ENCODE measurements at places on chromosomes 4 and X.
A peak's percentile ranks its signal among the peaks of the same experiment; 100 is the strongest.

DNA sequence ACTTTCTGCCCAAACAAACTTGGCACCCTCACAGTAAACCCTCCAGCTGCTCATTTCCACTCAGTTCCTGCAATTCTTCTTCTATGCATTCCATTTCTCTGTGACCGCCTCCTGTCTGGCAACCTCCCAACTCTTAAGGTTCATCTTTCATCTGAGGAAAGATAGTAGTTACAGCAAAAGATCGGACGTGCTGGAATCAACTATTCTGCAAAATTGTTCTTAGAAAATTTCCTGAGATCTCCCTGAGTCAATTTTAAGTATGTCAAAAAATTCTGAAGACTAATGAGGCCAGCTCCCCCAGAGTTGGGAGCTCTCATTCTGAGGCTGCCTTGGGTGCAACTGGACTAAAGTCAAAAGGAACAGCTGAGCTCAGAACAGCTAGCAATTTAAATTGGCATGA, 1026.0 kb downstream of the ADGRL3 start:
- peak; percentile 11 for DNase-seq

GRCh38 chr4:14184767-14185166, 557.2 kb upstream of the BOD1L1 start:
- no peak for DNase-seq

GRCh38 chr4:151801547-151802516, 41.0 kb upstream of the GATB start:
- peak; percentile 4 for DNase-seq

DNA sequence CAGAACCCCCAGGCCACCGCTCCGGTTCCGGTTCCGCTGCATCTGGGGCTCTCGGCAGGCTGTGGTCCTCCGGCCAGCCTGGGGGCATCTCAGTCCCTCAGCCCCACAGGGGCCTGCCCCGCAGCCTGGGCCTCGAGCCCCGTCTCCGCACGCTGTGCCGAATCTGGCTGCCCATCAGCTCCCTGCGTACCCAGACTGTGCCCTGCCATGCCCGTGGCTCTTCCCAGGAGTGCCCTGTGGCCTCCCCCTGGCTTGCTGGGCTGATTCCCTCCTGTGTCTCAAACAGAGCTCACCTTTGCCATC, 830 bp upstream of the MSANTD1 start:
- no peak for DNase-seq

GRCh38 chr4:33072298-33073089, 2352.3 kb downstream of the PCDH7 start:
- no peak for DNase-seq

GRCh38 chr4:163493643-163494359, 689 bp upstream of the TMA16 start:
- no peak for DNase-seq

DNA sequence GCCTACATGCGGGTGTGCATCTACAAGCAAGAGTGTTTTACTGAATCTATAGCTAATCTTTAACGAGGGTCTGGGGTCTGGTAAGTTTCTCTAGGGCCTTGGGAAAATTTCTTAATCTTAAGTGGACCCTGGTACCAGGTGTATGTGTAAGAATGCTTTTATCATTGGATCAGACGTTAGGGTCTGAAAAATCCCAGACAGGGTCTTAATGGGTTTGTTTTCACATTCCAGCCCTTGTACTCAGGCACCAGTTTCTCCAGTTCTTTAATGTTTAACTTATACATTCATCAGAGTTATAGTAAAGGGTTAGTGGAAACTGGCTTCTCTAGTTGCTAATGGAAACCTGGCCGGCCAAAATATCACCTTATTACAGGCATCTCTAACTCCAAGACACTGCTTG, 11.6 kb downstream of the MAGEB16 start:
- DNase-seq = no peak

DNA sequence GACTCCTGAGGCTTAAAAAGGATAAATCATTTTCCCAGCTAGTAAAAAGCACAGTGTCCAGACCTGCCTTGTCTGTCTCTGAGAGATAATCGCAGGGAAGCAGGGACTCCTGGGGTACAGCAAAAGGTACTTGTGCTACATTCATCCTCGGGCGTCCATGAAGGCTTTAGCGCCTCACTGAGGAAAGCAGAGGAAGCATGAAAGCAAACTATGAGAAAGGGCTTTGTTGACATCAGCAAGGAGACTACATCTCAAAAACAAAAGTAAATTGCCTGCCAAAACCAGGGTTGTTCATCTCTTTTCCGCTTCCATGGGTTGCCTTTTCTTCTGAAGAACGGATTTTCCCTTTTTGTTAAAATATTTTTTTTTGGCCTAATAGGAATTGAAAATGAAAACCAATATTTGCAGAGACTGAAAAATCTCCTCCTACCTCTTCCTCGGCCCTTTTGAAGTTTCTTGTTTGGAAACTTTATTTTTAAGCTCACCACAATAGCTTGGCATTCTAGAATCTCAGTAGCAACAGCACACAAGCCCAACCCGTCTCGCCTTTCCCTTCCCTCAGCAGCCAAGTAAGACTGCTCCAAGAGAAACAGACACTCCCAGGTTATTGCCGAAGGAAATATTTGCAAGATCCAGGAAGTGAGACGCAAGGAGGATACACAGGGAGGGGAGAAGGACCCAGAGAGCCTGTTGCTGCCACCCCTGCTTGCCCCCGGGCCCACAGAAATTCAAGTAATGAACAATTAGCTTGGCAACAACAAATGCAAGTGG, 148.3 kb upstream of the DGKK start:
- no peak for DNase-seq

- peak; percentile 47 for DNase-seq
These were observed 4.0 kb upstream of the PCDH7 start for GRCh38 chr4:30716158-30716557.

DNA sequence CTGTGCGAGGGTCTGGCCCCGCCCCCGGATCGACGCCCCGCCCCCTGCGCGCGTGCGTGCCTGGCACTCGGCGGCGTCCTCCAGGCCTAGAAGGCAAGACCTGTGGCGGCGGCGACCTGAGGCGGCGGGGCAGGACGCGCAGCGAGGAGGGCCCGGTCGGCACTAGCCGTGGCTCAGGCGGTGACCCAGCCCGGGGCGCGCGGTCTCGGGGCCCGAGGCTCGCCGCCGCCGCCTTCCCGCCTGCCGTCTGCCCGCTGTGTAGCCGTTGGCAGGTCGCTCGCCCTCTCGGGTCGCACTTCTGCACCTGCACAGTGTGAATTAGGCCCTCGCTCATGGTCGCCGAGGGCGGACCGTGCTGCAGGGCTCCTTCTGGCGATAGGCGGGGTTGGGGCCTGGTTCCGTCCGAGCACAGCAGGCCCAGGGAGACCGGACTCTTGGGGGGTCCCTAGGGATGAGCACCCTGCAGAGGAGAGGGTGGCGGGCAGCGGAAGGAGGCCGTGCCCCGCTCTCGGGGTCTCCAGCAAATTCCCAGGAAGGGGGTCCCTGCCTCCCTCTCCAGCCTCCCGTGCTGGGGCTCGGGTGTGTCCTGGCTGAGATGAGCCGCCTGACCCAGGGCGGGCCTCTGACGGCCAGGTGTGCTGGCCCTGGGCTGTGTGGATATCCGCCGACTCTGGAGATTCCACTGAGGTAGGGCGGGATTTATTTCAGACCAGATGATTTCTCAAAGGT, 557 bp upstream of the FAM53A start:
- no peak for DNase-seq

- DNase-seq = peak; percentile 75
These were observed 15.1 kb downstream of the MCUB start for GRCh38 chr4:109574931-109575804.

GRCh38 chr4:85929961-85930665, 429.7 kb downstream of the MAPK10 start:
- DNase-seq = peak; percentile 51

- no peak for DNase-seq
These were observed 57.8 kb downstream of the SCFD2 start for GRCh38 chr4:53307819-53308780.

GRCh38 chrX:14013054-14013453, 16.6 kb downstream of the GEMIN8 start:
- no peak for DNase-seq

DNA sequence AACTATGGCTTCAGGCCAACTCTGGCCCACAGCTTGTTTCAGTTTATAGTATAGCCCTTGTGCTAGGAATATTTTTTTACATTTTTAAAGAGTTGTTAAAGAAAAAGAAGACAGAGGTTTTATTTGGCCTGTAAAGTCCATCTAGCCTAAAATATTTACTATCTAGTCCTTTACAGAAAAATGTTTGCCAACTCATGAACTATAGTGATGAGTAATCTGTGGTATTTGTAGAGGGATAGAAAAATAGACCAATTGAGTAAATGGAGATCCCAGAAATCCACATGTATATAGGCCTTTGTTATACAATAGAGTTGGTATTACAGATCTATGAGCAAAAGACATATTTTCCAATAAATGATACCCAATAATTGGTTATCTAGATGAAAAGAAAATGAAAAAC, 288.7 kb downstream of the PRDM5 start:
- no peak for DNase-seq

- DNase-seq = no peak
These were observed 213.5 kb upstream of the GIMD1 start for GRCh38 chr4:106582103-106582502.

- no peak for DNase-seq
These were observed 313.8 kb downstream of the CAMK2D start for GRCh38 chr4:113447769-113448168.

DNA sequence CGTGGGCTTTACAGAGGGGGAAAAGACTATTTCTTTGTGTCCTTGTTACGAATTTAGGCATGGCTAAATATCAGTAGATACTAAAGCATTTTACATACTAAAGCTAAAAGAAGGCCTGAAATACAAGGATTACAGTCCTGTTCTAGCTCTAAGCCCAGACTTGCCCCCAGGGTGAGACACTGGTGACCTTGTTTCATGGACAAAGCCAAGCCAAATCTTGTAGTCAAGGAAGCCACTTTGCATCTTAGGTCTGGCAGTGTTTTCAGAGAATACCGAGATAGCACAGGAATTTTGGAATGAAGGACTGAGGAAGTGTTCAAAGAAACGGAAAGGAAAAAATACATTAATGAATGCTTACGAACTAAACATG, 733 bp upstream of the G3BP2 start:
- DNase-seq = no peak

GRCh38 chr4:83890816-83891215, 354.9 kb downstream of the GPAT3 start:
- DNase-seq = no peak

DNA sequence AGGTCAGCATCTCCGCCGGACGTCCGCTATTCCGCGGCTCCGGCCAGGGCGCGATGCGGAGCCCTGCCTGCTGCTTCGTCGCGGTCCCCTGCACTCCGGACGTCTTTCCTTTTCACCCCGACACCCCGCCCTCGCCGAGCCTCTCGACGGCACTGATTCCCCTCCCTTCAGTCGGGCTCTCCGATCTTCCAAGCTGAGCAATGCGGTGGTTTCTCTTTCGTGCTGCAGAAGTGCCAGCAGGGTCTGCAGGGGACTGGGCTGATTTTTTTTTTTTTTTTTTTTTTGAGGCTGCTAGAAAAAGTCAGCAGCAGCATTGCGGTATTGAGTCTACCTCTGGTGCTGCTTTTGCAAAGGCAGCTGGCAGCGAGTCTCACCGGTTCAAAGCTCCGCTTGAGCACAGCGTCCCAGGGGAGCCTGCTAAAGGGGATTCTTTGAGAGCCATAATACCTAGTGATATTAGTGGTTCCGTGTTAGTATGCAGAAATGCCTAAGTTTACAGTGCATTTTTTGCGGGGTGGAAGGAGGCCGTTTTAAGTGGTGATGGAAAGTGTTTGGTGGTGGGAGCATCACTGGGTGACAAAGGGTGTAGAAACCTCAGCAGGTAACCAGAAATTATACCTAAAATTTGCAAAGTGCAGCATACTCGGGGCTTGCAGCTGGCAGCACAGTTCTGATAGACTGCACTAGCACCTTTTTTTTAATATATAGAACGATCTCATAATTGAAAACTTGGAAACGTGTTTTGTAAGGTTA, 969 bp downstream of the STIM2 start:
- DNase-seq = peak; percentile 54

GRCh38 chrX:153667956-153668396, 5.6 kb downstream of the PNCK start:
- peak; percentile 78 for DNase-seq

DNA sequence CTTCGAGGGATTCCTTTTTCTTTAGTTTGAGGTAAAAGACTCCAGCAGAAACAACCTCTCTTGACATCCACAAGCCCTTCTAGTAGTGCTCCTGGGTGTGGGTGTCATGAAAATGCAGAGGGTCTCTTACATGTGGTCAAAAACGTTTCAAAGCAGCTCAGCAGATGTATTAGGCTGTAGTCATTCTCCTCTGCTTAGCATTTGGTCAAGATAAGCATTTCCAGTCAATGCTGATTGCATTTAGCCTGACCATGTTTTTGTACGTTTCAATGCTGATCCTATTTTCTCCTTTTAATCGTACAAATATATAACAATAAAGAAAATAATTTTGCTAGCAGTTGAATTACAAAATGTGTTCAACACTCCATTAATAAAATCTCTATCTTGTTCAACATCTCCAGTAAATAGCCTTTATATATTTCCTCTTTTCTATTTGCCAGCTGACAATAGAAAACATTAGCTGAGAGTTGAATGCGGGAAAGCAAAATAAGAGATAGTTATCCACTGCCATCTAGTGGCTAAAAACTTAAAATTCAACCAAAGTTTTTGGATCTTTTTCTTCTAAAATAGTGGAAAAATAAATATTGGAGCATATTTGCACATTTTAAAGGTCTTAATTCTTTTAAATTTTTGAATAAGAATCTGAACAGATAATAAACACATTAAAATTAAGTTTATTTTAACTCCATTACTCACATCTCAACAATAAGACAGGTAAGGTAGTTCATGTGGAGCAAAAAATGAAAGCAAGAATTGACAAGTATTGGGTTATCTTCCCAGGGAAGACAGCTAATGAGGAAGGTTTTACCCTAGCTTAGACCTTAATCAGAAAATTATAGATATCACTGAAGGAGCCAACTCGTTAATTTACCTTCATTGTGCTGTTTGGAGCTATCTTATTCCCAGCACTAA, 15.2 kb upstream of the PACRGL start:
- peak; percentile 15 for DNase-seq

- no peak for DNase-seq
These were observed 101.3 kb downstream of the LIMCH1 start for GRCh38 chr4:41639291-41639690.

GRCh38 chr4:76677571-76678326, 220.2 kb downstream of the SOWAHB start:
- peak; percentile 40 for DNase-seq

- DNase-seq = no peak
These were observed 479.2 kb downstream of the GBA3 start for GRCh38 chr4:23171976-23172375.

- no peak for DNase-seq
These were observed 111.8 kb downstream of the ZNF518B start for GRCh38 chr4:10345381-10345784.

GRCh38 chr4:168293386-168293975, 25.1 kb downstream of the DDX60 start:
- no peak for DNase-seq

DNA sequence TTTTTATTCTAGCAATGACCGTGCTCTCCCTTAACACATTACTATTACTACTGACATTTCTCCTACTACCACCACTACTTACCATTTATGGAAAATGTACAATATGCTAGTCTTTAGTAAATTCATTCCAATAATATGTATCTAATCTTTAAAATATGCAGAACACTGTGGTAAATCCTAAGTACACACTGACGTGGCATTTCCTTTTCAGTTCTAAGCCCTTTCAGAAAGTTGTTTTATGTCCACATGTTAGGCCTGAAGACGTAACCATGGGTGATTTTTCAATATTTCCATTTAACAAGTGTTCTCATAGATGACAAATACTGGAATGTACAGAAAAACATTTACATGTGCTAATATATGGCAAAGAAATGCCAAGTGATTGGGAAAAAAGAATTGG, 268.6 kb upstream of the SLIT2 start:
- no peak for DNase-seq

GRCh38 chr4:182885022-182885737, 32.0 kb downstream of the DCTD start:
- DNase-seq = no peak

GRCh38 chr4:13509442-13509841, 25.3 kb upstream of the RAB28 start:
- DNase-seq = no peak

Measured in NCI-H1105 treated with DMSO at 0.1 percent for 48 hours (cell line).